ENCODE measurements at places on chromosomes 7 and 10.

GRCh38 chr10:115092555-115093285, 445 bp upstream of the ATRNL1 start:
- DNase-seq = no peak

- no peak for DNase-seq
These were observed 18.7 kb downstream of the CCDC136 start for GRCh38 chr7:128810473-128810872.

DNA sequence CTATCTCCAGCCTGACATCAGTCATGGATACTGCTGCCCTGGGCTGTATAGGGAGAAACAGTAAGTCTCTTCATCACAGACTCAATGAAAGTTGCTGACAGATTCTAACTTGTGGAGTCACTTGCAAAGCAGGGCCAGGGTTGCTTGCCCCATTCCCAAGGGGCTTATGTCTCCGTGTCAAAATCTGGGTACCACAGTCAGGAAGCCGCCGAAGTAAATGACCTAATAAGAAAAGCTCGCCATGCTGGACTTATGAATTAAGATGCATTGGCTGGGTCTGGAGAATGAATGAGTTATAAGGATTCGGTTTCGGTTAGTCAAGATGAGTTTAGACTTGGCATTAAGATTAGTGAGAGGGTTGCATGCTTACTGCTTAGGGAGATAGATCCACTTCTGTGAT, 10.8 kb upstream of the OR6V1 start:
- DNase-seq = no peak

DNA sequence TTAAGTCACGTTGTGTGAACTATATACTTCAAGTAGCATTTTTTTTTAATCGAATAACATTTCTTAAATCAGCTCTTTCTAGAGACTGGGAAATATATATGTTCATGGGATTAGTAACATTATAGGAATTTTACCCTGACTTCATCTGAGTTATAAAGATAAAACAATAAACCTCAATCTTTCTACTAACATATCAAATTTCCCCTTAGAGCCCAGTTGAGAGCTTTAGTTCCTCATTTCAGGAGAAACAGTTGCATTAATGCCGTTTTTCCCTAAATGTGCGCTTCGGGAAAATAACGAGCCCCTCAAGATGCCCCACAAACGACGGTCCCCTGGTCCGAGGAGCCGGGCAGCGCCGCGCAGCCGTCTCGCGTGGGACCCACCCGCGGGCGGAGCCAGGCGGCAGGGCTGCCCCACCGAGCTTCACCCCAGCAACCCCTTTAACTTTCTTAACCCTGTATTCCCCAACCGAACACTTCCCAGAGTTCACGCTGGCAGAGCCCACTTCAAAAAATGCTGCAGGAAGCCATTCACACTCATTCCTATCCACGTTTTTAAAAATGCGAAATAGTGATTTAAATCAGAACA, 152.5 kb upstream of the YAE1 start:
- DNase-seq = no peak

GRCh38 chr7:18936265-18936664, 181.2 kb downstream of the TWIST1 start:
- no peak for DNase-seq

DNA sequence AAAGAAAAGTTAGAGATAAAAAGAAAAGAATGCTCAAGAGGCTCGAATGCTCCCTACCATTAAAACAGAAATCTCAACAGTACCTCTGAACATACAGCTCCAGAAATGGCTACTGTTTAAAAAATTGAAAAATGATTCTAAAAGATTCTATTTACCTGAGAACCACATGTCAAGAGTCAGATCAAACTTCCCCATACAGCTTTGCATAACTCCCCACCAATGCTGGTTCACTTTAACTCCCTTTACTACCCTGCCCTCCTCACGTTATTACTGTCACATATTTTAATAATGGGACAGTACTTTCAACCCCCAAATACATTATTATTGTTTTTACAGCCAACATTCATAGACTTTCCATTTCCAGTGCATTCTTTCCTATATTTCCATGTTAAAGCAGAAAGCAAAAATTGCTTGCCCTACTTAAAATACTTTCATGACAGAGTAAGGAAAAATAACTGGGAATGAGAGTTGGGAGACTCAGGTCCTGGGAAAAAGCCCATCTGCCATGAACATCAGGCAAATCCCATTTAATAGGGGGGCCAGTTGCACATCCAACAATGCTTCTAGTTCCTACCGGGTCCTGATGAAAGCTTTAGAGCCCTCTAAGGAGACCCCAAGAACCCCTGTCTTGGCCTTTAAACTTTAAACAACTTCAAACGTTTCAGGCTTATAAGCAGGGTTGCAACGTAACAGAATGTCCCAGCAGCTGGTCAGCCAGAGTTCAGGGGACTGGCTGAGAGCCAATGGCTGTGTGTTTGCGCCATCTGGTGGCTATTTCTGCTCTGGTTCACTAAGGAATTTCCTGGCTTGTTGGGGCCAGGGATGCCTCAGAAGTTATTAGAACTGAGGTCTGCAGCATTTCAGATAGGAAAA, 247.4 kb downstream of the ELMO1 start:
- DNase-seq = peak; percentile 12

GRCh38 chr7:138226001-138226476, 149.8 kb downstream of the AKR1D1 start:
- no peak for DNase-seq

DNA sequence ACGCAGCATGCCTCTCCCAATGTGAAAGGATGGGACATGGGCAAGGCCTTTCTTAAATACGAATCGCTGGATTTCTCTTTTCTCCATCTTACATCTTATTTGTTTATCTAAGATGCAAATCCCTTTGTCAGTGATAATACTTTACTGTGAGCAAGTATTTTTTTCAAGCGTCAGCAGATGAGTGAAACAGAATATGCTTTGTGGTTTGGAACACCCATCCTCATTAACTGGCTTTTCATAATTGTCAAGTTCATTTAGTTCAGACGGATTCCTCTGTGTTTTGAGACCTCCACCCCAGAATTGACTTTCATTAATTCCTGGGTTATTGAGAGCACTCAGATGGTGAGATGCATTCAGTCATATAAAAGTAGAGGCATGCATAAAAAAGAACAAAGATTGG, 149.8 kb downstream of the NSUN6 start:
- DNase-seq = no peak

DNA sequence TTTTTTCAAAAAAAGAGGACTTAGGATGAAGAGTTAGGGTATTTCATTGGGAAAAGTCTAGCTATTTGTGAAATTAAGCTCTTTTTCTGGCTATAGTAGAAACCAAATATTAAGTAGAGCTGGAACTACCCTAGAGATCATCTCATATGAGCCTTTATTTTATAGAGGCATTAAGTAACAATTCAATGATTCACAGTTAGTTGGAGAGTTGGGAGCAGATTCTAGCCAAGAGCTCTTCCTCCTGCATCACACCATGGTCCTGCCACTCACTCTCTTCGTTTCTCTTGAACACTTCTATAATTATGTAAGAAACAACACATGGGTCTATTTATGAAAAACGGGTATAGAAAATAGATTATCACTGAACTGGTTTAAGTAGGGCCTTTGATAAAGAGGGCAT, 76.1 kb upstream of the ANK3 start:
- DNase-seq = no peak

GRCh38 chr10:88136712-88137111, 273.3 kb downstream of the PTEN start:
- no peak for DNase-seq

DNA sequence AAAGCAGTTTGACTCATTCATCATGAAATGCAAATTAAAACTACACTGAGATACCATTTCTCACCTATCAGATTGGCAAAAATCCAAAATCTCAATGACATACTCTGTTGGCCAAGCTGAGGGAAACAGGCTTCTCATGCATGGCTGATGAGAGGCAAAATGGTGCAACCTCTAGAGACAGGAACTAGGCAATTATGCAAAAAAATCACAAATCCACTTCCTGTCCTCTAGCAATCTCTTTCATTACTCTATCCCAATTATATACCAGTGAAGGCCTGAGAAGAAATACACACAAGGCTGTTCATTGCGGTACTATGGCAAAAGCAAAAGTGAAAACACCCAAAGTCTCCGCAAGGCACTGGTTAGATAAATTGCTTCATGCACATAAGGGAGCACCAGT, 25.9 kb upstream of the PTPRN2 start:
- DNase-seq = no peak
